ENCODE measurements at places on chromosomes 16 and 17.

- peak; percentile 37 for DNase-seq
These were observed 4.2 kb downstream of the METRNL start for GRCh38 chr17:83083368-83084201.

DNA sequence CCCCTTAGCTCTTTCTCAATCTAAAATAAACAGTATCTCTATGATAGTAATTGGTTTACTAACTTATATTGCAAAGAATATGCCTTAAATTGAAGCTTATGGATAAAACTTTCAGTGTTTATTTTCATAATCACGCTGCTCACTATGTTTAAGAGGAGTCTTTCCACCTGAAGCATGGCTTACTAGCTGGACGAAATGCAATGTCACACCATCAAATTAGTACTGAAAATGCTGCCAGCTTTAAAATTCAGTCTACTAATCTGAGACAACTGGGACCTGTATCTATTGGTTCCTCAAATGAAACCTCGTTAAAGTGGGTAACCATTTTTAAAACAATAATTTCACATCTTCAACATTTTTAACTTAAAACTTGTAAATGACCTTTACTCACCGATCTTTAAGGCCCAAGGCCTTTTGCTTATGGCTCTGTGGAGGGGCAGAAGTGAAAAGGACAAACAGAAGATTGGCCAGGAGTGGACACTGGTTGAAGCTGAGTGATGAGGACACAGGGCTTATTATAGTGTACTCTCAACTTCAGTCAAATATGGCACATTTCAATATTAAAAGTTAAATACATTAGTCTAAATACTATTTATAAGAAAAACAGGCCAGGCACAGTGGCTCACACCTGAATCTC, 212.8 kb upstream of the WSB1 start:
- no peak for DNase-seq

DNA sequence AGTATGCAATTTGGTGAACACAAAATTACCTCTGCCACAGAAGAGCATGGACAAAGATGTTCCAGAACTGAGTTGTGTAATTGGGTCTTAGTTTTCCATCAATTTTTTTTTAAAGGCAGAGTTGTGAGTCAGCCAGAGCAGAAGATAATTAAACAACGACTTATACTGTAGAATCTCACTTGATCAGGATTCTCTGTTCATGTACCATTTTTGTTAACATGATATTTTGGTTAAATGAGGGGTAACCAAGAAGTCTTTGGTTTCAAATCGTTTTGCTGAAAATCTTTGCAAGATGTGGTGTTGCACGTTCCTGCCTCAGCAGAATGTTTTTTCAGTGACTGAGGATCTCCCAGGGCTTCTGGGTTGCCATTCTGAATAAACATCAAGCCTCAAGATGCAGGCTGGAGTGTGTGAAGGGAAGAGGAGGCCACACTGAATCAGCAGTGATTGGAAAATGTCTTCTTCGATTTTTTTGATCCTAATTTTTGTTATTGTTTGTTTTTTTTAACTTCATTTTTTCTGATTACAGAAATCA, 232.6 kb upstream of the IRX3 start:
- no peak for DNase-seq

- DNase-seq = no peak
These were observed 18.7 kb downstream of the SREBF1 start for GRCh38 chr17:17818088-17818526.

GRCh38 chr16:12386192-12386591, 409.7 kb downstream of the SNX29 start:
- no peak for DNase-seq

DNA sequence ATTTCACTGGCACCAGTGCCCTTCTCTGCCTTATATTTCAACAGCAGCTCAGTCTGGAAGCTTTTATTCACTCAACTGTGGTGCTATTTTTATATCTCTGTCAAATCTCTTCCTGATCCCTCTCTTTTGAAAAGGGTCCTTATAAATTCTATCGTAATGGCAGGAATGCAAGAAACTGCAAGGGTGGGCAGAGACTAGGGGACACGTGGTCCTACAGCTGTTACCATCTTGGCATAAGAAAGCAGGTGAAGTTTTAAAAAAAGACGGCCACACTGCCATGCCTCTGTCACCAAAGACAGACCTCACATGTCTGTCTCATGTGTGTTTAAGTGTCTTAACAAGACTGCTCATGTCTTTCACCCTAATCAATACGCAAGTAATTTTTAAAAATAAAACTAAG, 368.4 kb upstream of the CDH11 start:
- DNase-seq = no peak

- DNase-seq = no peak
These were observed 468 bp downstream of the FLYWCH2 start for GRCh38 chr16:2883458-2883908.

- no peak for DNase-seq
These were observed 368.8 kb downstream of the SLC39A11 start for GRCh38 chr17:72723711-72724110.

- DNase-seq = peak; percentile 18
These were observed 34.1 kb downstream of the NME2 start for GRCh38 chr17:51200295-51200694.

- DNase-seq = no peak
These were observed 14.4 kb downstream of the LRRC37B start for GRCh38 chr17:32021615-32021955.

DNA sequence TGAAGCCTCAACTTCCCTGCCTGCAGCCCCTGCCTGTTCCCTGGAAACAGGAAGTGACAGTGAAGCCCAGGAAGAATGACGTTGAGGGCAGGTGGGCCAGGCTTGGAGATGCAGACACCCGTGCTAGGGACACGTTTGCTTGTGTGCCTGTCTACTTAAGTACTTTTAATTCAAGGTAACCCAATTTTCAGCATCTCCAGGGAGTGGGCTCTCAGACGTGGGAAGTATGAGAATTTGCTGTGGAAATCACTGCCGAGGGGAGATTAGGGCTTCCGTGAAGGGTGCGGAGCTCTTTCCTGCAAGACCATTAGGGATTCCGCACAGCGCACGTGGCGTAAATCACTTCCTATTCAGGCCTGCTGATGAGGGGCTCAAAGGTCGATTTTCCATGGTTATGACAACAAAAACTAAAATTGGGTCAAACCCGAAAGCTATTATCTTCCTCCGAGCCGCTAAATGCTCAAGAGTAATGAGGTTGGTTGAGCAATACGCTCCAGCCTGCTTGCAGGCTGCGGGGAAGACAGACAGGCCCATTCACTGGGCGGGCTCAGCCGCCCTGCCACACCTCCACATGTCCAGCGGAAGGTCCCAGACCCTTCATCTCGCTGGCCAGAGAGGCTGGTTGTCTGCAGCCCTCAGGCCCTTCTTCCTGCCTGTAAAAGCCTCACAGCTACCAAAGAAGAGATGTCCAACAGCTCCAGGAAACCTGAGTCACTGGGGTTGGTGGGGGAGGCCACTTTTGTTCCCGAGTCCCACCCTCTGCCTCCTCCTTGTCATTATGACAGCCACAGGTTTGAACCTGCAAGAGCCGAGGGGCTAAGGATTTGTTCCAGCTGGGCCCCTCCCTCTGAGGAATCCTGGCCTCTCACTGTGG, 109.9 kb downstream of the RBFOX3 start:
- no peak for DNase-seq

- no peak for DNase-seq
These were observed 21.8 kb downstream of the AXIN1 start for GRCh38 chr16:330741-331140.

- no peak for DNase-seq
These were observed 7.8 kb upstream of the N4BP1 start for GRCh38 chr16:48617711-48618148.

GRCh38 chr17:49901460-49902331, 53.8 kb upstream of the TAC4 start:
- DNase-seq = no peak

DNA sequence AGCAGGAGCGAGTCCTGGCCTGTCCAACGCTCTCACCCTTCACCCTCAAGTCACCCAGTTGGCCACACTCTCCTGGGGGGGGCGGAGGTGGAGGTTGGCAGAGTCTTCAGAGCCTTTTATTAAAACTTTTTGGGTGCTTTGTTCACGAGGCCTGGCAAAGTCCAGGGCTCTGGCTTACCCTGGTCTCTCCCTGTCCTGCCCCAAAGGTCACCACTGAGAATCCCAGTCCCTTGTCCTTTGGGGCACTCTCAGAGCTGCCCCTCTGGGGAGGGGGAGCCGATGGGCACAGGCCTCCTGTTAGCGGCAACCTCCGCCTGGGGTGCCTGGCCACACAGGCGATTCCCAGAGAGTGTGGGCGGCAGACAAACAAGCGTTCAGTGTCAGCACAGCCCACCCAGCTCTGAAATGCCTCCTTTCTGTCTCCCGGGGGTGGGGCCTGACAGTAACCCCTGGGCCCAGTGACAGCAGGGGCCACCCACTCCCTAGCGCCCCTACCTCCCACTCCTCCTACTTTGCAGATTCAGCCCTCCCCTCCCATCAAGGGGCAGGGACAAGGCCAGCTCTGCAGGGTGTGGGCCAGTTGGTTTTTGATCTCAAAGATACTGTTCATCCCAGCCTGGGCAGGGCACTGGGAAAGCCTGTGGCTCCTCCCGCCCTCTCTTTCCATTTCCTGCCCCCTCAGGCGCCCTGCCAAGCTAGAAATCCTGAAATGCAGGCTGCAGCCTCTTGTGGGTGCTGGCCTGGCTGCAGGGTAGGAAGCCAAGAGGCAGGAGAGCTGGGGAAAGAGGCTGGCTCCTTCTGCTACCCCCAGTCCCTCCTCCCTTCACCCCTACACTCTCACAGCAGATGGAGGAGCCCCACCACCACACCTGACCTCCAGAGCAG, 36.6 kb upstream of the EMP2 start:
- DNase-seq = no peak

- no peak for DNase-seq
These were observed 6.7 kb upstream of the GOSR2 start for GRCh38 chr17:46916211-46916610.

GRCh38 chr16:77306075-77306474, 106.9 kb downstream of the SYCE1L start:
- DNase-seq = no peak

DNA sequence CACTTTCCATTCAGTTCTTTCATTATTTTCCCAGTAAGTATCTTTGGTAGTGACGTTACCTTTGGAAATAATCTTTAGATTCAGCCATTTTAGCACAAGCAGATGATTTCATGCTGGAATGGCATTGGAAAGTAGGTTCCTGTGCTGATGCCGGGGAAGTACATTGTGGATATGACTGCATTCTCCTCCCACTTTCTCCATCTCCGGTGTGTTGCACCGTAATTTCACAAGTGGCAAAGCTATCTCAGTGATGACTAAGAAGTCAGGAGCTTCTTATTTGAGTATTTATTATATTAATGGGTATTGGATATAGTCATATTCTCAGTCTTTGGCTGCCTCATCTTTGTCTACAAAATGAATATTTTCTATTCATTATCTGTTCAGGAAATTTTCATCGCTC, 69.8 kb downstream of the MRTFB start:
- DNase-seq = no peak

DNA sequence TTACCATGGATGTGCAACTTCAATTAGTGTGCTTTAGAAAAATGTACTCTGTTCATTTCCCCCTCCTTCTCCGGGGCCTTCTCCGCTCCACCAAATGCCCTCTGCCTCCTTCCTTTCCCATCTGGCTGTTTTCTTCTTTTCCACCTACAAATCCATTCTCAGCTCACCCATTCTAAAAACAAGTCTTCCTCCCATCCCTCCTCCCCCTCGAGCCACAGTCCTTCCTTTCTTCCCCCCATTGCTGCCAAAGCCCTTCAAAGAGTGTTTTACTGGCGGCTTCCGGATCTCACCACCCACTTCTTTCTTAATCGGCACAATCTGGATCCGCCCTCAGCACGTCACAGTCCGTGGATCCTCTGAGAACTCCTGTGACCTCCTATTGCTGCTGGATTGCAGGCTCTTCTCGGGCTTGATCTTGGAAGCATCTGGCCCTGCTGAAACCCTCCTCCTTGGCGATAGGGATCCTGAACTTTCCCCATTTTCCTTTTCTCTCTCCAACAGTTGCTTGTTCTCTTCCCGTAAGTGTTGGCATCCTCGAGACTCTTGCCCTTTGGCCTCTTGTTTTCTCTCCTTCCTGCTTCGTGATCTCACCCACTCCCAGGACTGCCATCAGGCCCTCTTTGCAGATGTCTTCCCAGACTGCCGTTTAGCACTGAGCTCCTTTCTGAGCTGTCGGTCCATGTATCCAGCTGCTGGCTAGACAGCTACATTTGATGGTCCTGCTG, 36.0 kb upstream of the FBXO47 start:
- DNase-seq = peak; percentile 54

- no peak for DNase-seq
These were observed 85.0 kb upstream of the RPL38 start for GRCh38 chr17:74118504-74118903.

DNA sequence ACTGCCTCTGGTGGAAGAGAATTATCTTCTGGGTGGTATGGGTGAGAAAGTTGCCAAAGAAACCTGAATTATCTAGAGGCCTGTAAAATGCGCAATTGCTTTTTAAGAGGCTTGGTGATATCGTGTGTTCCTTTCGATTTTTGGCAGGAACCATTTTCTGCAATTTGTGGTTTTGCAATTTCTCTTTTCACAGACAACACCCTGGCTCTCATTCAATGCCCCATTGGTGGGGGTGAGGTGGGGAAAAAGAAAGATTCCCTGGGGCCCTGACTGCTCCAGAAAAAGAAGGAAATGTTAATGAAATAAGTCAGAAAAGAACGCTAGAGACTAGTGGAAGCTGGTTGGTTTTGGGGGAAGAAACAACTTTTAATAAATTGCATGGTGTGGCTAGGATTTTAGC, 77.4 kb downstream of the ANKFN1 start:
- DNase-seq = no peak

Data from CD4-positive, alpha-beta T cell treated with Interleukin-6 at 100 ng/mL for 8 hours (primary cell).